ENCODE measurements at places on chromosomes 3 and 15.

DNA sequence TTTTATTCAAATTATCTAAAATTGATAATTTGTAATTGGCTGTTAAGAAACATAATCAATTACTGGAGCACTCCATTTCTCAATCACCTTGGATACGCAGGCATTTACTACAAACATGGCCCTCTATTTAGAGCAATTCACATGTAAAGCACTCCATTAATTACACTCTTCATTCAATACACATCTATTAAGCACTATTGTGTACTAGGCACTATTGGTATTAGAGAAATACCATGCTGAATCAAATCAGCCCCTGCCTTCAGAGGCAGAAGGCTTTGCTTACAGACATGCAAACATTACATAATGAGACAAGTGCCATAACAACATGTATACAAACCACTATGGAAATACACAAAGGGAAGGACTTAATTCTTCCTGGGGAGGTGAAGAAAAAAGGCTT is 69.1 kb downstream of the PEAK1 start:
- DNase-seq, result no peak

DNA sequence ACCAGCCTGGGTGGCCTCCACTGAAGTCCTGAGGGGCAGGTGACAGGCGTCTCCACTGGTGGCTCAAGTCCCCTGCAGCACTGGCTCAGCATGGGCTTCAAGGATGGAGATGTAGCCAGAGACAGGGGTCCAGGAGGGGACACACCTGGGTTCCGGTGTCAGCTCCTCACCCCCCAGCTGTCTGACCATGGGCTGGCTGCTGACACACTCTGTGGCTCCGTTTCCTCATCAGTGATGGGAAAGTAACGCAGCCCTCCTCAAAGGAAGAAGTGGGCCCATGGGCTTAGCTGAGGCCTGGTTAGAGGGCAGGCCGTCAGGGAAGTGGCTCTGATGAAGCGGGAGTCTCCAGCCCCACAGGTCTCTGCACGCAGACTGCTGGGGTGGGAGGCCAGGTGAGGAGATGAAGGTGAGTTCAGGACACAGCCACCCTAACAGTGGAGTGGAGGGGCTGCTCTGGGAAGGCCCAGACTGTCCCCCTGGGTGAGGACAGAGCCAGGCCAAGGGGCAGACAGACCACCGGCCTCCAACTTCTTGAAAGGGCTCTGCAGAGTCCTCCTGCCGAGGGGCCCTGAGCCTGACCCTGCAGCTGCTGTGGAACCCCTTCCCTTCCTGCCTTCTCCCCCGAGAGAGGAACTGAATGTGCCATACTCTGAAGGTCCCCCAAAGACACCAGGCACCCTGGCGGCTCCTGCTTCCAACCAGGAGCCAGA is 24.0 kb downstream of the PSTPIP1 start:
- no peak for DNase-seq

DNA sequence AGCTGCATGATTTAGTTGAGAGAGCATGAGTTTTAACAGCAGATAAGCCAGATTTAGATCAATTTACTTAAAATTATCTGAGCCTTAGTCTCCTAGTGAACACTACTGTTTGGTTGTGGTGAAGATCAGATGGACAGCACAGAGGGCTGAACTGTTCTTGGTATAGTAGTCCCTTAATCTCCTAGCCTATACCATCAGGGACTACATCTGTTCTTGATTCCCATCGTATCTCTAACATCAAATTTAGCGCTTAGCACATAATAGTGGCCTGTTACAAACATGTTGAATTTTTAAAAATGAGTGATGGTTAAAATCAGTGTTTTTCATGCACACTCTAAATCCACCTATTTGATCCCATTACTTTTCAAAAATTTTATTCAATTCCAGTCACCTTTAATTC is 507.7 kb downstream of the GRM7 start:
- no peak for DNase-seq

- peak; percentile 66 for DNase-seq
These were observed 21.8 kb upstream of the POU1F1 start for GRCh38 chr3:87298111-87298718.

DNA sequence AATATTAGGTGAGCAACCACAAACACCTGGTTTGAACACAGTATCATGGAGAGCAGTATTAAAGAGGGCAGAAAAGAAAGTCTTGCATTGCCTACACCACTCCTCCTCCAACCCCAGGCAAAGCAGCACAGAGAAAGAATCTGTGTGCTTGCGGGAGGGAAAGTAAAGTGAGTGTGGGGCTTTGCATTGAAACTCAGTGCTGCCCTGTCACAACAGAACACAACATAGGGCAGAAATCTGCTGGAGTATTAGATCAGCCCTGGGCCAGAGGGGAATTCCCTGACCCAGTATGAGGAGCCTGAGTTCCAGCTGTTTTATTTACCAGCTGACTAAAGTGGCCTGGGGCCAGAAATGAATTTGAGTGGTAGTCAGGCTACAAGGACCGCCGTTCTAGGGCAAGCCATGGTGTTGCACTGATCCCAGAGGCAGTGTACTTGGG is 75.5 kb downstream of the SPATA16 start:
- no peak for DNase-seq

DNA sequence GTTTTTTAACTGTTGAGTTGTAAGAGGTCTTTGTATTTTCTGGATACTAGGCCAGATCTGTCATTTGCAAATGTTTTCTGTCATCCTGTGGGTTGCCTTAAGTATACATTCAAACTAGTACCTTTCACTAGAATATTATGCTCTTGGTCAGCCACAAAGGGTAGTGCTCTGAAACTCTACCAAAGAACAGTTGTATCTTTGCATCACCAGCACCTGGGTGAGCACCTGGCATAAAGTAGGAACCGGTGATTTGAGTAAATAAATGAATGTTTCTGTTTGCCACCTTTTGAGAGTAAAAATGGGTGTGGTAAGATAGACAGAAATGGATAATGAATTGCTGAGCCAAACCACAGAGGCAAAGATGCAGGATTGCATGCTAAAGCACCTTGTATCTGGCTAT is 98.7 kb downstream of the SLCO3A1 start:
- DNase-seq, result no peak

Data from GM23338 (cell line).